ENCODE measurements at places on chromosomes 3 and 15.

DNA sequence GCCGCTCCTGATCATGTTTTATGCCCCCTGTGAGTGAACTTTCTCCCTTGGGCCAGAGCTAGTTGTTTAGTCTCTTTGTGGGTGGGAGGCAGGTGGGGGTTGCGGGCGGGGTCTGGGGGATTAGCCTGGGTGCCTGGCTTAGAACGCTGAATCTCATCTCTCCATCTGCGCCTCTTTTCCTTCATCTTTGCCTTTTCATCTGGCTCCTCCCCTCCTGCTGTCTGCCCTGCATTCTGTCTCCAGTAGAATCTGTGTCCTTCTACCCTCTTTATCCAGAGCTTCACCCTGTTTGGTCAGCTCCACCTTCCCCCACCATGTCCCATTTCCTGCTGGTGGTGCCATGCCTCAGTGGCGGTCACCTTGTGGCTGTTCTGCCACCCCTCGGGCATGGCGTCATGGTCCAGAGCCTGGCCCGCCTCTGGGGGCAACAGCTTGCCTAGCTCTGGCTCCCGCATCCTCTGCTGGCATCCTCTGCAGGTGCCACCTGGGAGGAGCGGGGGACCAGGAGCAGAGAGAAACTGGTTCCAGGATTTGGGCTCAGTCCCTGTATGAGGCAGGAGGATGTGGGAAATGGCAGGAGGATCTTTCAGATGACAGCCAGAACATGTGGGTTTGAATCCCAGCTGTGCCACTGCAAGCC lies 44.3 kb downstream of the PDIA5 start:
- no peak for DNase-seq

- no peak for DNase-seq
Observed at GRCh38 chr3:61053781-61054496, 197.3 kb downstream of the FHIT start.

DNA sequence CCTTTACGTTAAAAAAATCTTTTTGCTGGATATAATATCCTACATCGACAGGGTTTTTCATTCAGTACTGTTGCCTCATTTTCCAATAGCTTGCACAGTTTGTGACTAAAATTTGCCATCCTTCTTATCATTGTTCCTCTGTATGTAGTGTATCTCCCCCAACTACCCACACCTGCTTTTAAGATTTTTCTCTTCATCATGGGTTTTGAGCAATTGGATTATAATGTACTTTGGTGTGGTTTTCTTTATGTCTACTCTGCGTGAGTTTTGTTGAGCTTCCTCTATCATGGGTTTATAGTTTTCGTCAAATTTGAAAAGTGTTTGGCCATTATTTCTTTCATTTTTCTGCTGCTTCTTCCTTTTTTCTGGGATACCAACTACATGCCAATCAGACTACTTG lies 39.6 kb upstream of the MEF2A start:
- DNase-seq, result no peak

DNA sequence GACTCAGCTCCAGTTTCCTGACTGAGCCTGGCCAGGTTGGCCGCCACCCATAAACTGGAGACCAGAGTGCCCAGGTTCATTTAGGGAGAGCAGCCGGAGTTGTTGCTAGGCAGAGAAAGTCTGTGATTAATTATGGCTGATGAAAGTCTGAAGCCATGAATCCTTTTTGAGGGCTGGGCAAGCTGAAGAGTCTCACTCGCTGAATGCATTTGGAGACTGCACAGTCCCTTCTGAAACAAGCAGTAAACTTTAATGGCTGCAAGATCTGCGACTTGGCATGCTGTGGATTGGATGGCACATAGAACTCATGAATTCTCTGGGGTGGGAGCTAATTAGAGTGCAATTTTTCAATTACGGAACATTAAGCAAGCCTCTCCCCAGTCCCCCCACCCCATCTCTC lies 282.1 kb downstream of the RPLP1 start:
- DNase-seq, result no peak

DNA sequence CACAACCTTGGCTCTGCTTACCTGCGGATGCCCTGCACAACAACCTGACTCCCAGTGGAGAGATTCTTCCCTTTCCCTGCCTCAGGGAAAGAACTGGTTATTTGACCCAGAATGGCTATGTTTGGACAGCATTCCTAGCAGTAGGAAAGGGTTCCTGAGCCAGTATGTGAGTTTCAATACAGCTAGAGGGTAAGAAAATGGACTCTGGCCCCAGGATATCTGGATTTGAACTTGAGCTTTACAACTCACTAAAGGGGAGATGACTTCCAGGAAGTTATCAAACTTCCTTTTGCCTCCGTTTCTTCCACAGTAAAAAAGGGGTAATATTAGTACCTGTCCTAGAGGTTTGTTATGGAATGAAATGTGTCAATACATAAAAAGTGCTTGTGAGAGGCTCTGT lies 28.1 kb upstream of the PLSCR4 start:
- DNase-seq, result no peak

GRCh38 chr15:85771271-85771670 lies 23.5 kb downstream of the KLHL25 start:
- DNase-seq, result no peak

DNA sequence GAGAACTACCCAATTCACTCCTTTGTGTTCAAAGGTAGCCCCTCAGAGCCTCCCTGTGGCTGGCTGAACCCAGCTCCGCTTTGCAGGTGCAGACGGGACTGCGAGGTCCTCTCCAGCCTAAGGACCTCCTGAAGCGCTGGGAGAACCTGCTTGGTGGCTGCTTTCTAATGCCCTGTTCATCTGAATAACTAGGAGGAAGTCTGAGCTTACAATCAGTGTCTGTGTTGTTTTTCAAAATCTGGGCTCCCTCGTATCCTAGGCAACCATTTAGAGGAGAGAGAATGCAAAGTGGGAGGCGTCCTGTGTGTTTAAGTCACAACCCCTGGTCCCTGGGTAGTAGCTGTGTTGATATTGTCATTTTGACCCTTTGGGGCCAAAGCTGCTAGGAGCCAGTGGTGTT lies 99.9 kb downstream of the GABRG3 start:
- DNase-seq, result no peak

DNA sequence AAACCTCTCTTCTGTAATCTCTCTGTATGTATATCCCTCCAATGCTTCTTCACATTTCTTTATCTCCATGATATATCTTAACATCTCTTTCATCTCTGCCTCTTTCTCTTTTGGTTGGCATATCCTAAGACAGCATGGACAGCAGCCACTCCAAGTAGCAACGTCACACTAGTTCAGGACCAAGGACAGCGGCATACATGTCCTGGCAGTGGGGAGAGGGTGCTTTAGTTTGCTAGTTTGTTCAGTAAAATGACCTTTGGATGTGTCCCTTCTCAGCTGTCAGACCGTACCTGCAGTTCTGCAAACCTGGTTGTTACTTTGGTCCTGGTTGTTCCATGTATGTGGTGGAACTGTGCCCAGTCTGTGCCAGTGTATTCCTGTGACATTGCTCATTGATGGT lies 225.6 kb upstream of the ROPN1 start:
- peak; percentile 49 for DNase-seq

DNA sequence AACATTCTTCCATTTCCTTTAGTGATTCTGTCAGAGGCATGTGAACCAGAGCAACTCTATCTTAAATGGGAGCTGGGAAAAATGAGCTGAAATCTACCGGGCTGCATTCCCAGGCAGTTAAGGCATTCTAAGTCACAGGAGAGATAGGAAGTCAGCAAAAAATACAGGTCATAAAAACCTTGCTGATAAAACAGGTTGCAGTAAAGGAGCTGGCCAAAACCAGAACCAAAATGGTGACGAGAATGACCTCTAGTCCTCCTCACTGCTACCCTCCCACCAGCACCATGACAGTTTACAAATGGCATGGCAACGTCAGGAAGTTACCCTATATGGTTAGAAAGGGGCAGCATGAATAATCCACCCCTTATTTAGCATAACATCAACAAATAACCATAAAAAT lies 66.4 kb downstream of the B3GALNT1 start:
- DNase-seq, result no peak

DNA sequence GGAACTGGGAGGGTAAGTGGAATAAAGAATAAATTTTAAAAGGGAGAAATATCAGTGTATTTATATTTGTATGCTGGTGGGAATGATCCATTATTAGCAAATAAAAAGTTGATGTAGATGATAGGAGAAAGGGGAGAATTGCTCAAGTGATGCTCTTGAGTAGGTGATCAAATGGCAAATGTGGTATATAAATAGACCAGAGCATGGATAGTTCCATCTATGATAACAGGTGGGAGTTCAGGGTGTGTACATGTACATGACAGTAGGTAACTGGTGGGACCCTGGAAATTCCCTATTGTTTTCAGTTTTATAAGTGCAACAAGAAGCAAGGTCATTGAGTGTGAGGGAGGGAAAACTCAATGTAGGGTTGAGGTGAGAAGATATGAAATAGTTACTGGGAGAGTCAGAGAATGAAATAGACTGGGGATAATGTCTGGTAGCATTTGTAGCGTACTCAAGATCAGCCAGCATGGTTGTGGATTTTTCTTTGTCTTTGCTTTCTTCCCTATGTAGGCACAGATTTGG lies 31.3 kb upstream of the EBLN2 start:
- DNase-seq, result no peak

GRCh38 chr3:127216415-127217261 lies 23.7 kb downstream of the PRR23E start:
- DNase-seq, result no peak

- no peak for DNase-seq
Observed at GRCh38 chr15:42858540-42858939, 62.0 kb downstream of the TTBK2 start.

- peak; percentile 62 for DNase-seq
Observed at GRCh38 chr15:34725556-34725955, 29.2 kb downstream of the GJD2 start.

DNA sequence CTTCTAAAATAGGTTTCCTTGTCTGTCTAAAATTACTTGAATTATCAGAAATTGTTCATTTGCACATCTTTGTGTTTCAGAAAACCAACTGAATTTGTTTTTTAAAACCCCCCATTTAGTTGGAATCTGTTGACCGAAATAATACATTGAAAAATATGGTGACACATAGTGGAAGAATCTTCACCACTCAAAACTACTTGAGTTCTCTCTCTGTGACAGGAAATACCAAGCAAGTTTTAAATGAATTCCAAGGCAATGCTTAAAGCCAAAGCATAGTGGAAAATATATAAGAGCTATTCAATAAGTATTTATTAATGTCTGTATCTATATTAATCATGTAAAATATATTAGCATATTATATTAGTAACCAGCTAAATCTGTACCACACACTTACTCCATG lies 224.9 kb upstream of the COL8A1 start:
- DNase-seq, result peak; percentile 51

DNA sequence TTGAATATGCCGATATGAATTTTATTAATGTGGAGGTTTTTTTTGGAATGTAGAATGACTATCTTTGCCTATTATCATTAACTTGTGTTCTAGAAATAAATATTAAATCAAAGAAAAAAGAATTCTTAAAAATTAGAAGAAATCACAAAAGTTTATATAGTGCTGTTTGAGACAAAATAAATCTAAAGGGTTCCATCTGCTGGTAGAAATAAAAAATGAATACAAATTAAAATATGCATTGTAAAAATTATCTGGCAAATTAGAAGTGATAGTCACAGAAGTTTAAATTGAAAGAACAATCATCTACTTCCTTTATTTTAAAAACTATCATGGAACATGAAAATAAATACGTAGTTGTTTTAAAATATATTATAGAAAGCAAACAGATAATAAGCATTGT lies 22.7 kb upstream of the ZBTB20 start:
- no peak for DNase-seq

GRCh38 chr3:79672075-79672474 lies 95.7 kb downstream of the ROBO1 start:
- no peak for DNase-seq
